HS-27A (cell line): ENCODE measurements at places on chromosomes 16 and 17.

DNA sequence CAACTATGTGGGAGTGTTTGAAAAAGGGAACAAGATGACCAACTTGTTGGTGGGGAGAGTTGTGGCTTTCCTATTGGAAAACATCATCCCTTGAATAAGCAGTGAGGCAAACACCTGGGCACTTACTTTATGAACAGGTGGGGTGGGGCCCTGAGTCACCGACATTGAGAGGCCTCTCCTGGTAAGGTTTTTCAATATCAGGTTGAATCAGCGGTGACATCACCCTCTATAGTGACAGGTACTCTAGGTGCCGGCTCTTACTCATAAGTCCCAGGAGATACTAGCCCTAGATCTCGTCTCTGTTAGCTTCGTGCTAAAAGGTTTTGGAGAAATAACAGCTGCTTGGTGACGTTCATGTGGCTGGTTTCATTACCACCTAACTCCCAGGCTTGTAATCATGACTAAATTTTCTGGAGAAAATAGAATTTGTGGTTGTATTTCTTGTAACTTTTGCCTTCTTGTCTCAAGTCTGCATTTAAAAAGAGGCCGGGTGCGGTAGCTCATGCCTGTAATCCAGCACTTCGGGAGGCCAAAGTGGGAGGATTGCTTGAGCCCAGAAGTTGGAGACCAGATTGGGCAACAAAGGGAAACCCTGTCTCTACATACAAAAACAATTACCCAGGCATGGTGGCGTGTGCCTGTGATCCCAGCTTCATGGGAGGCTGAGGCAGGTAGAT lies 19.3 kb downstream of the CDH1 start:
- DNase-seq: no peak

- DNase-seq: peak; percentile 29
Measured at GRCh38 chr17:44279666-44280391, 11.9 kb upstream of the SLC4A1 start.

- no peak for DNase-seq
Measured at GRCh38 chr17:2172077-2172851, 117.4 kb downstream of the HIC1 start.

DNA sequence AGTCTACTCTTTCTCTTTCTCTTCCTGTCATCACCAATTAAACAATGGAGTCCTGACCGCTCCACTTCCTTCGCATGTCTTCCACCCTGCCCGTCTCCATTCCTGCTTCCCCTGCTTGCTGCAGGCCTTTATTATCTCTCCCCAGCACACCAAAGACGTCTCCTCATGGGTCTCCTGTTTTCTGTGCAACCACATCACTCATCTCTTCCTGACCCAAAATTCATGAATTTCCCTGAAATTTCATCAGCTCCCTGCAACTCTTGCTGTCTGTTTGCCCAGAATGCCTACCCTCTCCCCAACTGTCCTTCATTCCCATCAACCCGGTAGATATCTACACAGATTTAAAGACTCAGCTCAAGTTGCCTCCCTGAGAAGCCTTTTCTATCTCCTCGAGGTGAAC lies 76.7 kb upstream of the ALOX12 start:
- DNase-seq: no peak

DNA sequence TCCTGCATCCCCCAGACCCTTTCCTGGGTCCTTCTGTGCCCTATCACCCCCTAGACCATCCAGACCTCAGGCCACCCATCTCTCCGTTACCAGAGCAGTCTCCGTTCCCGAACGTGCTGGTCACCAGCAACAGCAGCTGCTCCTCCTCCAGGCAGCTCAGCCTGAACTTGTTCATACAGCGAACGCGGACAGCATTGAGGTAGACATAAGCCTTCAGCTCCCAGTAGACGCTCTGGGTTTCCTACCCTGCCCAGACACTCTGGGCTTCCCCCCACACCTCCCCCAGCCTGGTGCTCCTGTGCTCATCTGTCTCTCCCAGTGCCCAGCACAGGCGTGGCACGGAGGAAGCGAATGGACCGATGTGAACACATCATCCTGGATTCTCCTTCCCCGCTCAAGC lies 41.6 kb upstream of the RNFT1 start:
- DNase-seq: no peak

DNA sequence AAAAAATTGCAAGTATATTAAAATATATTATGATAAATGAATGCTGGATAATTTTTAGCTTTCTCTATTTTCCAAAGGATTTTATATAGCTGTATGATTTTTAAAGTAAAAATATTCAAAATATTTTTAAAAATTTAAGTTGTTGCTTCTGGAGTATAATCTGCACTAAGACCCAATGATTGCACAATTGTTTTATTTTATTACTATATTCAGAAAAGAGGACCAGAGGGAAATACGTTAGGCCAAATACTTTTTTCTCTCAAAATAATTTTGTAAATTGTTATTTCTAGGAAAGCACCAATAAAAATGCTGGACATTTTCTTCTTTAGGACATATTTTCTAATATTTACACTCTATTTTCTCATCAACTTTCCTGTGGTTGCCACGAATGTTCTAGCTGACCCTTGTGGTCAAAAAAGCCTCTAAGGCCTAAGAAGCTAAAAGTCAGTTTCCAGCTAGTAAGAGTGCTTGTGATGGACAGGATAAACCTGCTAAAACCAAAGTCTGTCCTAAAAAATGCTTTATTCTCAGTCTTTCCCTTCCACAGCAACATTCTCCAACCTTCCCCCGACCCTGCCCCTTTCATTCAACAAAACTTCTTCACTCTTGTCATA lies 31.2 kb downstream of the MMD start:
- no peak for DNase-seq

DNA sequence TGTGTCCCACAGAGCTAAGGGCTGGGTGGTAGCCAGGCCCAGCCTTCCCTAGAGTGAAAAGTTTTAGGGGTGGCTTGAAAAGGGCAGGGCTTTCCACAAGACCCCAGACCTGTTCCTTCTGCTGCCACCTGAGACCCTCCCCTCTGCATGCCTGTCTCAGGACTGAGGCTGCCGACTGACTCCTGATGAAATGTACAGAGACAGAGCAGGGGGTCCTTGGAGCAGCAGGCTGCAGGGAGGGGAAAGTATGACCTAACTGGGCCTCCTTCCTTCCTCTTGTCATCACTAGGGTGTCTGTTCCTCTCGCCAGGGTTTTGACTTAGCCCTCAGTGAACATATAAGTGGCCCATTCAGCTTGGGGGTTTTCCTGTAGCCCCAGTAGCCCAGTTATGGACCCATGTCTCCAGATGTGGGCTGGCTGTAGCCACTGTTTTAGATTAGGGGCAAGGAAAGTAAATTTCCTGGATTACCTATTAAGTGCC lies 14.9 kb upstream of the NFATC3 start:
- DNase-seq: no peak

- DNase-seq: no peak
Measured at GRCh38 chr17:44917456-44917855, 2.2 kb upstream of the GFAP start.

- DNase-seq: no peak
Measured at GRCh38 chr17:83053739-83054451, 25.5 kb upstream of the METRNL start.

- no peak for DNase-seq
Measured at GRCh38 chr16:7382521-7382920, 49.9 kb downstream of the RBFOX1 start.

- no peak for DNase-seq
Measured at GRCh38 chr16:4180511-4180910, 61.4 kb downstream of the SRL start.

GRCh38 chr17:8708025-8708461 lies 36.6 kb downstream of the CCDC42 start:
- no peak for DNase-seq

DNA sequence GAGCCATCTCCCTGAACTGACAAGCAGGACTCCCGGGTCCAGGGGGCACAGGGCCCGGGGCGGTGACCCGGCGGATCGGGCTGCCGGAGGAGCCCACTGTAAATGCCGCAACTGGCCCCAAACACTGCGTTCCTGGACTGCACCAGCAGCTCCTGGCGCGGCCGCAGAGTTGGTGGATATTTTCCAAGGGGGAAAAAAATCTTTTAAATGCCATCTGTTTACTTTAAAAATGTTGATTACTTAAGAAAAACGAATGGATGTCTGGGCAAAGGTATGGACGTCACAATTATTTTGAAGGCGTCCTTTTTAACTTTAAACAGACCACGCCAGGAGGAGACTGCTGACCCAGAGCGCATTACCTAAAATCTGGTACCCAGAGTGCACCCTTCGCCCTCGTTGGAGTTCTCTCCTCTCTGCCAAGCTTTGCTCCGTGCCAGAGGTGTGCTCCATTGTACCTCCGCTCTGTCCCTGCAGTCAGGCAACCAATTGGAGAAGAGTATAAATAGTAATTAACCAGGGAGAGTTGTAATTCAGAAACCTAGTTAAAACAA lies 3.4 kb downstream of the HS3ST3B1 start:
- no peak for DNase-seq

GRCh38 chr17:9104370-9105041 lies 83.2 kb downstream of the NTN1 start:
- no peak for DNase-seq

- no peak for DNase-seq
Measured at GRCh38 chr16:1552129-1552528, 18.7 kb downstream of the TMEM204 start.

GRCh38 chr17:17582372-17582771 lies 9.1 kb downstream of the PEMT start:
- DNase-seq: no peak

DNA sequence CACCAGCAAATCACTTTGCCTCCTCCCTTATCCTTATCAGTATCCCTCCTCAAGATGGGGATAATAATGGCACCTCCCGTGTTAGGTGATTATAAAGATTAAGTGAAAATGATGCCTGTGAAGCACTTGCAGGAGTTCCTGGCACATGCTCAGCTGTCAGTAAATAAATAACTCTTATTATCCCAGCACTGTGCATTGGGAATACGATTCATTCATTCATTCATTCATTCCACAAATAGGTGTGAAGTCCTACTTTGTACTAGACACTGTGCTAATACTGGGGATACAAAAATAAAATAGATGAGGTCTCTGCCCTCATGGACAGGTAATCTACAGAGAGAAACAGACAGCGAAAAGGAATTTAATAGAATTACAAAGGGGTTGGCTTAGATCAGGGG lies 2.0 kb downstream of the XYLT2 start:
- no peak for DNase-seq

GRCh38 chr17:8696426-8696825 lies 48.2 kb downstream of the CCDC42 start:
- DNase-seq: no peak

- no peak for DNase-seq
Measured at GRCh38 chr17:3558603-3559269, 1.1 kb upstream of the TRPV3 start.

DNA sequence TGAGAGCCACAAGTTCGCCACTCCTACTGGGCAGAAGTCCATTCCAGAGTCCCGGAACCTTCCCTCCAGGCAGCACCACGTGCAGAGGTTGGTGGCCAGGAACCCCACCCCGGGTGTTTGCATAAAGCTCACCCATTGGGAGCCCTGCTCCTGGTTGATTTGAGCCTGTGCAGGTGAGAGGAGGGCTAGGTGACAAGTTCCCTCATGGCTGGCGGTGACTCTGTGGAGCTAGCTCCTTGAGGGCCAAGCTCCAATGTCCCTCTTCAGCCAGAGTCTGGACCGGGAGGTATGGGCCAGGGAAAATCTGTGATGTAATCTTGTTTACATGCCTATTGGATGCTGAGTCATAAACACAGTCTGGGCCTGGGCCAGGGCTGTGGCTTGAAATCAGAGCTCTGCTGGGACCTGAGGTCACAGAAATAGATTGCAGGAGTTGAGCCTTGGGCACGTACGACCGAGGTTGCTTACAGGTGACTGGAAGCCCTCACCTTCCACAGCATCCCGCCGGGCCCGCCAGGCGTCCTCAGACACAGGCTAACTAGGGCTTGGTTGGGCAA lies 118.9 kb downstream of the AATF start:
- peak; percentile 9 for DNase-seq

DNA sequence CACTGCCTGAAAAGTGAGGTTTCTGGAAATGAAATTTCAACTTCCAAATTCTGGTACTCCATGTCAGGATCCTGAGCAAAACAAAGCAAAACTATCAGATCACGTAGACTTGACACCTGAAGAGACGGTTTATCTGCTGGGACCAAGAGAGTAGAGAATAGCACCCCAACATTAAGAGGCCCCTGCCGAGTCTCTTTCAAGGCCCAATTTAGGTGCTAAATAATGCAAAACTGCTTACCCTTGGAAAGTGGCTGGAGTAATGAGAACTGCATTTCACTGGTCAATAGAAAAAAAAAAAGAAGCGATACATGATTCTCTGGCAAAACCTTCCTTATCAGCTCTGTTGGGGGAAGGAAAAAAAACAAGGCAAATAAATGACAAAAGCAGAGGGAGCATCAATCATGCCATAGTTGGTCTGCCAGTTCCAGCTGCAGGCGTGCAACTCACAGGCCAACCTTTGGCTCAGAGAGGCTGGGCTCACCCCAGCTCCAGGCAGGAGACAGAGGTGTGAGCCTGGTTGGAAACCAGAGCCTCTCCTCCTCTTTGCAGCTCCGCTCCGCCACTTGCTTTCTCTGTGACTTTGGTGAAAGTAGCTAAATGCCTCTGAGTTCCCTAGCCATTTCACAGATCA lies 595.2 kb downstream of the TOX3 start:
- no peak for DNase-seq

GRCh38 chr16:3112058-3112880 lies at the start of gene ZNF205:
TSS of gene ZNF205 (plus strand) at chr16:3112586. CDS start at chr16:3113431, 845 bp downstream.
- DNase-seq: no peak

GRCh38 chr16:84603140-84603816 lies 14.6 kb downstream of the COTL1 start:
- DNase-seq: peak; percentile 82

GRCh38 chr17:15917438-15918027 lies 27.4 kb upstream of the ADORA2B start:
- no peak for DNase-seq

GRCh38 chr17:33390479-33391176 lies 97.5 kb upstream of the ASIC2 start:
- DNase-seq: no peak

DNA sequence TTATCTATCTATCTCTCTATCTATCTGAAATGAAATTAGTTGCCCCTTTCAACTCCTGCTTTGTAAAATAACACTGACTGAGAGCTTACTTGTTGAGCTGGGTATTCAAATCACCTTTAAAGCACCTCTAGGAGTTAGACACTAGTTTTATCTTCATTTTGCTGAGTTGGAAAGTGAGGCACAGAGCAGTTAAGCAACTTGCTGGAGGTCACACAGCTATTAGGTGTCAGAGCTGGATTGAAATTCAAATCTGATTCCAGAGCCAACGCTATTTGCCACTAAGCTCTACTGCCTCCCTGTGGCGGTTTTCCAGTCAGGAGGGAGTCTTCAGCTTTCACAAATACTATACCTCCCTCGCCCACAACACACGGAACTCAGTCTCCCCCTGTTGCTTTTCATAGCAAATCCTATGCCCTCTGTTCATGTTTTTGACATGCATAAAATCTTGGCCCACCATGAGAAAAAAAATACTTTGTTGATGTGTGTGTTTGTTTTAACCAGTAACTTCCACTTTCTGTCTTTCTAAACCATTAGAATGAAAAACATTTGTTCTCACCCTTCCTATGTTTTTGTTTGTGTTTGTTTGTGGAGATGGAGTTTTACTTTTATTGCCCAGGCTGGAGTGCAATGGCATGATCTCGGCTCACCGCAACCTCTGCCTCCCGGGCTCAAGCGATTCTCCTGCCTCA lies 74.8 kb upstream of the SMURF2 start:
- DNase-seq: no peak
